ENCODE measurements at places on chromosomes 16 and 17.

DNA sequence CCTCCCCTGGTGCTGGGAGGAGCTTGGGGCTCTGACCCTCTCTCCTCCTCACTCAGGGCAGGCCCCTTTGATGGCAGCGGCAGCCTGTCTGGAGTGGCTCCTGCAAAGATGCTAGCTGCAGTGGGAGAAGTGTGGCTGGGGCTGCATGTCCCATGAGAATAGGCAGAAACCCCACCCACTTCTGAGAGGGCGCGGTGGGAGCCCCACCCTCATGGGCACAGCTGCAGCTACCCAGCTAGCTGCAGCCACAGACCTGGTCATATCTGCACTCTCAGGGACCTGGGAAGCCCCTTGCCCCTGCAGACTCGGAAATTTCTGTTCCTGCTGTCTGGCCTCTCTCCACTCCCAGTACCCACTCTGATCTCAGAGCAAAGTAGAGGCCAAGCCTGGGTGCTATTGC, 72.2 kb upstream of the BRD7 start:
- DNase-seq, result no peak

DNA sequence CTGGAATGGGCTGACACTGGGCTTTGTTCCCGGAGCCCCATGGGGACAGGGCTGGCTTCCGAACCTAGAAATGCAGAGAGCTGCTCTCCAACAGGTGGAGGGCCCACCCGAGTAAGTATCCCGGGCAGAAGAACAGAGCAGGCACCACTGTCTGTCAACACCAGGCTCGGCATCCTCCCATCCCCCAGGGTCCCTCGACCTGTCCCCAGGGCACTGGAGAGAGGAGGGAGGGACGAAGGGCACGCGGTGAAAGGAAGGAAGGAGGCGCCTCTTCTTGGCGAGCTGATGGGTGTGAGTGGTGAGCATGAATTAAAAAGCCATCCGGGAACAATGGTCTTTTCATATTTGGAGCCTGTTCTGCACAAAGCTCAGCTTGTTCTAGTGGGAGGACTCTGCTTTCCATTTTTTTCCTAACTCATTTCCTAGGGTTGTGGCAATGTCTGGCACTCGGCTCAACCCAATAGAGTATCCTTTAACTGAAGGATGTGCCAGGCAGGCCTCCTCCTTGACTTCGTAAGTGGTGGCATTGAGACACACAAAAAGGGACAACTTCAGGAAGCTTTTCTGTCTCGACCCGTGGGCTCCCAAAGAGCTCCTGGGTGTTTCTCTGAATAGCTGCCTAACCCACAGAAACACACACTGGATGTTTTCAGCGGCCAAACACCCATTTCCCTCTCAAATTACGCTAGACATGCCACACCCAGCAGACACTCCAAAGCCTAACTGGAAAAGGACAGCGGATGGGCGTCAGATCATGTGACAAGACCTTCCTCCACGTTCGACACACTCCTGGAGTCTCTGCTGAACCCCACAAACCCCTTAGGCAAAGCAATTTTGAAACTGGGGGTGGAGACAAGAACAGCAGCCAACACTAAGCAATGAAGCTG, 47.7 kb downstream of the ZFHX3 start:
- no peak for DNase-seq

DNA sequence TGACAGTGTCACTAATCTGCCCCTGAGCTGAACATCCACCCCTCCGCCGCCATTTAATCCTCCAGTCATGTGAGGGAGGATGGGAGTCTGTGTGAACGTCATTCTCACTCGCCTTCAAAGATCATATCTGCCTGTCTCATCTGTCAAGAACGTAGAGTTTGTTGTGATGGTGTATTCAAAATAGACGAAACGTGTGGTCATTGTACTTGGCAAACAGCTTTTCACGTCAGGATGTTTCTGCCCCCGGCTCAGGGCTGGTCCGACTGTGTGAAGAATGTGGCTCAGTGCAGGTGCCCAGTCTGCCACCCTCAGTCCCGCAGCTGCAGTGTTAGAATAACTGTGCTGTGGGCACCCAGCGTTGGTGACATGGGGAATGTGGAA, 148.0 kb downstream of the KCNJ12 start:
- no peak for DNase-seq

DNA sequence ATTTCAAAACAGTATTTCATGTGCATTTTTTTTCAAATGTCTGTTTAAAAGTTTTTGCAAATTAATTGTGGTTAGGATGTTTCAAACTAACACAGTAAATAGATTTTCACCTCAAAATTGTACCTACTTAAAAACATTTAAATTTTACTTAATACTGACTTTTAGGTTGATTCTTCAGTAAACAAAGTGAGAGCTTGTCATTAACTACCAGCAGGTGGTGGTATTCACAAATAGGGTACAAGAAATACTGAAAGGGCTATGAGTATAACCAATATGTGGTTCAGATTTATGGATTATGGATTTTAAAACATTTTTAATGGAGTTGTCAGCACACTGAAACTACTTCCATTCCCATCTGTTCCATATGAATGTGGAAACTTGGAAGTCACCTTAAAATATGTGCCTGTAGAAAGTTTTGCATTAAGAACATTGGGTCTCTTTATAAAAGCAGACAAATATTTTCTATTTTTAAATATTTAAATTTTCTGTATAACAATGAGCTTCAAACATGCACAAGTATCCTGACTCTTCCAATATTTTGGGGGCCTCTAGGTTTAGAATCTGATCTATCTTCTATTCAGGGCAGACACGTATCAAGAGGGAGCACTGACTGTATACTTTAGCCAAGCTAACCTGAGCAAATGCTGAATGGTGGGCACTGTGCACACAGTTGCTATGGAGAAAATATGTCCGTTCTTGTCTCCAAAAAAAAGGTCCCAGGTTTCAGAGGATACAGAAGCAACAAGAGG, 155.6 kb downstream of the SNX11 start:
- DNase-seq, result no peak

GRCh38 chr16:11629071-11630030, 38.9 kb upstream of the SNN start:
- no peak for DNase-seq

DNA sequence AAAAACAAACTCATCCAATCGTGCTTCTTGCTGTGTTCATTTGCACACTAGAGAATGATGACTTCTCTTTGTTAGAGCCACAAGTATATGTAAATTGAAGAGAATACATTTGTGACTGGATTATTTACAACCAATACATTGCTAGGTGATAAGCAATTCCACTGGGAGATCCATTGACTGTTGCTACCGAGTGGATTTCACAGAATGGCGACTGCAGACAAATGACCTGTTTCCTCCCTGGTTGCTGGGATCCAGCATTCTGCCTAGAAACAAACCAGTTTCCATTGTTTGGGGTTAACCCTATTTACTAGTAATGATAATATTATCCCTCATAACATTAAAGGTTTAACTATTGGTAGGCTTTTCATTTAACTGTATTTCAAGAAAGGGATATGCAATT, 36.9 kb upstream of the CPHXL start:
- DNase-seq, result no peak

- no peak for DNase-seq
These were observed 35.9 kb downstream of the SLC6A4 start for GRCh38 chr17:30199600-30199999.

- DNase-seq, result peak; percentile 4
These were observed at the start of gene MPP3 for GRCh38 chr17:43832976-43833829. Gene MPP3 (minus strand): TSS chr17:43833146. CDS start chr17:43831906, 1,240 bp downstream.

DNA sequence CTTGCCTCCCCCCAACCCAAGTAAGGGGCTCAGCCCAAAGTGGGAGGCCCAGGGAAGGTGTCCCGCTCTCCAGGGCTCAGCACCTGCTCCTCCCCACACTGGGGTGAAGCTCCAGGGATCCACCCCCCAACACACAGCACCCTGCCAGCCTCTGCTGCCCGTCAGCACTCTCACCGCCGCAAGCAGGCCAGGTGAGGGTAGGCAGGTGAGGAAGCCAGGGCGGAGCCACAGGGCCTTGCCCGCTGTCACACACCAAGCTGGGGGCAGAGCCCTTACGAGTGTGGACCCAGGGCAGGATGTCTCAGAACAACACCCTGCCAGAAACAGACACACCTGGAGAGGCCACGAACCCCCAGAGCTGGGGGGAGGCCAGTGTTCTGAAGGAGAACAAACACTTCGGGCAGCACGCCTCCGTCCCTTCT, 19.5 kb downstream of the PLLP start:
- no peak for DNase-seq

DNA sequence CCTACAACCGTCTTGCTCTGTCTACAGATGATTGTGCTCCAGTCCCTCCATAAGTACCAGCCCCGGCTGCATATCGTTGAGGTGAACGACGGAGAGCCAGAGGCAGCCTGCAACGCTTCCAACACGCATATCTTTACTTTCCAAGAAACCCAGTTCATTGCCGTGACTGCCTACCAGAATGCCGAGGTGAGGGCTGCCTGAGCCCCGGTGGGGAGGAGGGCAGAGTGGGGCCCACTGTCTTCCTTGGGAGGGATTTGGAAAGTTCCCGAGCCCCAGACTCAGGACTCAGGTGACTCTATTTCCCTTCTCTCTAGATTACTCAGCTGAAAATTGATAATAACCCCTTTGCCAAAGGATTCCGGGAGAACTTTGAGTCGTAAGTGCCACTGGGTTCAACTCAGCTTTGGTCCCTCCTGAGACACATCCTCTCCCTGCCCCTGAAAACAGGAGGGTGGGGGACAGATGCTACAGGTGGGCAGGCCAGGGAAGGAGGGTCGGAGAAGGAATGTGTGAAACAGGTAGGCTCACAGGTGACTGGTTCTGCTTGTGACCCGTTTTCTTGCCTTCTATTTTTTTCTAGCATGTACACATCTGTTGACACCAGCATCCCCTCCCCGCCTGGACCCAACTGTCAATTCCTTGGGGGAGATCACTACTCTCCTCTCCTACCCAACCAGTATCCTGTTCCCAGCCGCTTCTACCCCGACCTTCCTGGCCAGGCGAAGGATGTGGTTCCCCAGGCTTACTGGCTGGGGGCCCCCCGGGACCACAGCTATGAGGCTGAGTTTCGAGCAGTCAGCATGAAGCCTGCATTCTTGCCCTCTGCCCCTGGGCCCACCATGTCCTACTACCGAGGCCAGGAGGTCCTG, 11.4 kb downstream of the TBX21 start:
- DNase-seq, result no peak

DNA sequence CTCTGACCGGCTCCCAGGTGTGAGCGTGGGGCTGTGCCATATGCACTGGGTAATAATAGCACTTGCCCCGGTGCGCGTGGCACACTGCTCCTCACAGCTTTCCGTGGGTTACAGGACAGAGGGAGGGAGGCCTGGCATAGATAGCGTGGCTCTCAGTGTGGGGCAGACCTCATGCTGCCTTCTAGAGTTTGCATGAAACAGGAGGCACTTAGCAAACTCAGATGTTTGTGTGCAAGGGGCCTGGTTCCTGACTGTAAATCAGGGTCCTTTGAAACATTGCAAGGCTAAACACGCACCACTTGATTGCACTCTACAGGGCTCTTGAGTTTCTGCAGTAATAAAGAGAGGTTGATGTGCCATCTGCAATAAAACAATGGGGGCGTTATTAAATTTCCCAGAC, 101.7 kb downstream of the RPTOR start:
- no peak for DNase-seq

DNA sequence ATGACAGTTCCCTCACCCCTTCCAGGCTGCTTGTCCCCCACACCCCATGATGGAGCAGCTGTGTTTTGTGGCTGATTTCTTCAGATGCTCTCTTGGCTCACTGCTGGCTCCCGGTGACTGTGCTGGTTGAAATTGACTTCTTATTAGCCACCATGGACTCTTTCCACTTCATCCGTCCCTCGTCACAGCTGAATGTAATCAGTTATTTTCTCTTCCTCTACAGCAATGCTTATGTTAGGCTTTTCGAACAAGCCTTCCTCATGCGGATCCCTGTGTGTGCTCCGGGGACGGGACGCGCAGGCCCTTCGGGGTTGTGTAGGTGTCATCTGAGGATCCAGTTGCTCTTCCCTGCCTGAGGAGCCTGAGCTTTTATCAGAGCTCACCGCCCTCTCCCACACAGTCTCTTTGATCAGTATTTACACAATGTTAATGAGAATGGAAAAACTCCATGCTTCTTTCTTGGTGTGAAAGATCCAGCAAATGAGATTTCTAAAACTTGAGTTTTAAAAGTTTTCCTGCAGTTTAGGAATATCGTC, 87.5 kb downstream of the RPTOR start:
- DNase-seq, result no peak

GRCh38 chr17:59289981-59290301, 41.5 kb upstream of the YPEL2 start:
- DNase-seq, result no peak

DNA sequence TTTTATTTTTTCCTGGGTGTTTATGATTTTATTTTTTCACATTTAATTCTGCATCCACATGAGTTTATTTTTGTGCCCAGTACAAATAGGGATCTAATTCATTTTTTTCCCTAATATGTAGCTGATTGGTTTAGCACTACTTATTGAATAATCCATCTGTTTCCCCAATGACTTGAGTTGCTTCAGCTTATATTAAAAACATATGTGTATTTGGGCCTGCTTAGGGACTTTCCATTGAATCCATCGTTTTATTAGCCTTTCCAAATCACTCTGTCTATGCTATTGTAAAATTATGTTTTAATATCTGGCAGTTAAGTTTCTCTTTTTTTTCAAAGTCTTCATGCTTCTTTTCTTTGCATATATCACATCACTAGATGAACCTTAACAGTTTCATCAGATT, 42.2 kb downstream of the WWP2 start:
- DNase-seq, result no peak

DNA sequence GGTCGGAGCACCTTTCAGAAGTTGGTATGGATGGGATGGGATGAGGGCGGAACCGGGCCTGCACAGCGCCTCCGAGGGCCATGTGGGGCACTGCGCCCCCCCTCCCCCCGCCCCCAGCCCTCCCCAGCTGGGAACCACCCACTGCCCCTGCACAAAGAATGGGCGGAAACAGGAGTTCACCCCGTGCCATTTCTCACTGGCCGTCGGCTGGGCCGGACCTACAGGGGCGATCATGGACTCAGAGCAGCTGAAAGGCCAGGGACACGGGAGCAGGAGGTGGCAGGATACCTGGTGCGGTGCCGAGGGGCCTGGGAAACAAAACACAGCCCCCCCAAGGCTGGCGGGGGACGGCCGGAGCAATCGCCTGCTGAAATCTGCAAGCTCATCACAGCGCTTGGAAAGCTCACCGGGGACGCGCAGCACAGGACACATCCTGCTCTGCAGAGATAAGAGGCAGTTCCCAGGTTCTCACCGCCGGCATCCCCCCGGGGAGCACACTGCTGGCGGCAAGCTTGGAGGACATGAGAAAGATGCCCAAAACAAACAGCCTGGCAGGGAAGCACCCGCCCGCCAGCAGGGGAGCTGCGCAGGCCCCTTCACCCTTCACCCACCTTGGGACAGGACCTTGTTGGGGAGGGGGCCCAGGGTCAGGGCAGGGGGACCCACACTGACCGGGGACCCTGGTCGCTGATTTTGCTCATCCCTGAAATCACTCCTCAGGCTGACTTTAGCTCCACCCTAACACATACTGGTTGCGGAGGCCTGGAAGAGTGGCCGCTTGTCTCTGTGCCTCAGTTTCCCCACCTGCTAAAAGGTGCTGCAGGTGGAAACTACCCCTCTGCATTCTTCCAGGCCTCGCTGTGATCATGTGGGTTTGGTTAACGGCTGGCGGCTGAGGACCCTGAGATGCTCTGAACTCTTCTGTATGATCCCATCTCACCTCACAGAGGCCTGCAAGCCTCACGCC, 263.9 kb downstream of the C16orf95 start:
- no peak for DNase-seq

Measured in activated CD8-positive, alpha-beta memory T cell treated with anti-CD3 and anti-CD28 coated beads for 4 hours (primary cell).